ENCODE measurements at places on chromosomes 2 and 18. TPM values are rescaled to one million over a fixed set of nuclear protein-coding genes. Genes with fewer than 3 reads are reported as not detected.

DNA sequence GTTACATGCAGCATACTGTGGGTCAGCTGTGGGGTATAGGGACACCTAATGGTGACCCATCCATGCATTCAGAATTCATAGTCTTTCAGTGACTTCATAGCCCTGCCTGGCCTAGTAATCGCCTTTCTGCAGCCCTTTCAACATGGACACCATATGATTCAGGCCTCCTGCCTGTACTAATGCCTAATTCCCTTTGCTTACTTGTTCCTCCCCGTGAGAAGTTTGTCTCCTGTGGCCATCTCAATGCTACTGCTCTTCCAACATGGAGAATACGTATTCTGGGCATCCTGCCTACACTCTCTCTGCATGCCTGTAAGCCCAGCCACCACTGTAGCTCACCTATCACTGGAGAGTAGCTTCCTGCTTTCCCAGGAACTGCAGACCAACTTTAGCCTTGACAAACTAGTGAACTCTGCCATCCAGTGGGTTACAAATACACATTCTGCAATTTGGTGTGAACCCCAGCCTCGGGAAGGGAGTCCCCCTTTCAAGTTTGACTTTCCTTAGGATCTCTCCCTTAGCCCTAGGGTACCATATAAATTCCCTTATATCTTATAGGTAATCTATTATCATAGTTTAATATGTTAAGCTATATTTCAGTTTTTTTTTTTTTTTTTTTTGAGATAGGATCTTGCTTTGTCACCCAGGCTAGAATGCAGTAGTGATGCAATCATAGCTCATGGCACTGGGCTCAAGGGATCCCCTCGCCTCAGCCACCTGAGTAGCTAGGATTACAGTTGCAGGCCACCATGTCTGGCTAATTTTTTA lies 22.3 kb downstream of the M1AP start:
- no peaks in the 10 kb centered on the region for H3K36me3 ChIP-seq
- no peak overlapping the region for H3K4me3 ChIP-seq
- no peaks in the 10 kb centered on the region for H3K4me1 ChIP-seq
- no peak overlapping the region for H3K27ac ChIP-seq
- no peak for DNase-seq

DNA sequence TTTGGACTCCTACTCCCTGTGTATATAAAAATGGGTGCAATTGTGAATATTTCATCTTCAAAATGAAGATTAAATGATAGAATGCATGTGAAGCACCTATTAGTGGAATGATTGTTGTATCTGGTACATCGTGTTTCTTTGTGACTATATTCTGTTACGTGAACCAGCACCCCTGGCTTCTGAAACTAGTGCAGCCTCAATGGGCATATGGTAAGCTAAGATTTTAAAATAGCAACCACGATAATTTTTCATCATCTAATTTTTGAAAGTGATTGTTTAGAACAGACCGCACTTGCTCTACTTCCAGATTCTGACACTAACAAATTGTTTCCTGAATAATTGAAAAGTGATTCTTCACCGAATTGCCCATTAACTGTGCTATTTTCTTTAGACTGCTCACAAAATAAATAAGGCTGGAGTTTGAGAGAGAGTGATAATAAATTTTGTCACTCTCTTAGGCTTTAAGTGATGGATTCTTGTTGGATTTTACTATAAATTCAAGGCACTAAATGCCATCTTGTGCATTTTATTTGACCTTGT lies 806.1 kb upstream of the LRATD1 start:
- H3K4me3 ChIP-seq, result no peak overlapping the region
- no peaks in the 10 kb centered on the region for H3K4me1 ChIP-seq
- no peak for DNase-seq
- H3K27ac ChIP-seq, result no peak overlapping the region

DNA sequence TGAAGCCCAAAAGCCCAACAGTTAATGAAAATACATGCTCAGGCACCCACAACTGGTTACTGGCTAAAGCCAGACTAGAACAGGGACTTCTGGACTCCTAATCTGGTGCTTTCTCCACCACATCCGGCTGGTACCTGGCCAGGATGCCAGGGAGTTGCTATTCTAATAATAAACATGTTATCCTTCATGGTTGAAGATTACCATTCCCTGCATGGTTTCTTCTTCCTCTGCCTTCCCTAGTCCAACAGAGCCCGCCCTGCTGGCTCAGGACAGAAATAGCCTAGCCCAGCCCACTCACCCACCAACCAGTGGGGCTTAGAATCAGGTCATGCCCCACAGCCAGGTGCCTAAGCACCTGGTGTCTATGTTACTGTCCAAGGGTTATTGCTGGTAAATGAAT lies 184.2 kb downstream of the TMEM247 start:
- no peak for DNase-seq
- no peak overlapping the region for H3K27ac ChIP-seq
- H3K4me1 ChIP-seq, result no peaks in the 10 kb centered on the region
- no peaks in the 10 kb centered on the region for H3K36me3 ChIP-seq

DNA sequence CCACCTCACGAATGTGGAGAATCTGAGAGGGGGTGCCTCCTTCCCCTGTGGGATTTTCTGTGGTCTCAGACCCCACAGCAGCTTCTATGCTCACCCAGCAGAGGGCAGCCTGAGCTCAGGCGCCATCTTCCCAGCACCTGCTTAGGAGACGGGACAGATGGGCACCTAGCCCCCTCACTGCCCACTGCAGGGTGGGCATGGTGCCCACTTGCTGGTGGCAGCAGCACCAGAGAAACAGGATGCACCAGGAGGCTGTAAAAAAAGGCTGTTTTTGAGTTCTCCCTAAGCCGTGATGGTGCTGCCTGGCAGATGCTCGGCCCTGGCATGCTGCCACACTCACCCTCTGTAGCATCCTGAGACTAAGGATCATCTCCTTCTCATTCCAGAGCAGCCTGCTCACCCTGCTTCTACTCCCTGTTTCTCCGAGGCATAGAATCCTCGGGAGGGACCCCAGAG lies 19.1 kb upstream of the SLC20A1 start:
- peaks cover 5% of the 10 kb centered on the region for H3K4me1 ChIP-seq
- H3K27me3 ChIP-seq, result no peaks in the 10 kb centered on the region
- DNase-seq, result peak; percentile 62
- H3K27ac ChIP-seq, result no peak overlapping the region

DNA sequence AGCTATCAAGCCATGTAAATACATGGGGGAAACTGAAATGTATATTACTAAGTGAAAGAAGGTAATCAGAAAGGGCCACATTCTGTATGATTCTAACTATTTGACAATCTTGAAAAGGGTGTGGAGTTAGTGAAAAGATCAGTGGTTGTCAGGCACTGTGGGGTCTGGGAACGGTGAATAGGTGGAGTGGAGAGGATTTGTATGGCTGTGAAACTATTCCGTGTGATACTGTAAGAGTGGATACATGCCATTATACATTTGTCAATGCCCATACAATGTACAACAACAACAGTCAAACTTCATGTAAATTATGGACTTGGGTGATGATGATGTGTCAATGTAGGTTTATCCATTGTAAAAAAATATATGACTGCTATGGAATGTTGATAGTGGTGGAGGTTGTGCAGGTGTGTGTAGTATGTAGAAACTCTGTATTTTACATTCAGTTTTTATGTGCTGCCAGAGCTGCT lies 1116.2 kb downstream of the SUCLG1 start:
- no peak for DNase-seq
- H3K27ac ChIP-seq, result no peak overlapping the region
- no peaks in the 10 kb centered on the region for H3K27me3 ChIP-seq
- H3K4me3 ChIP-seq, result no peak overlapping the region
- peaks cover 6% of the 10 kb centered on the region for H3K36me3 ChIP-seq

- H3K4me3 ChIP-seq, result no peak overlapping the region
- H3K36me3 ChIP-seq, result peaks cover 19% of the 10 kb centered on the region
- no peak overlapping the region for H3K27ac ChIP-seq
- no peaks in the 10 kb centered on the region for H3K27me3 ChIP-seq
- DNase-seq, result no peak
These were observed 38.7 kb downstream of the RALBP1 start for GRCh38 chr18:9513971-9514512.

DNA sequence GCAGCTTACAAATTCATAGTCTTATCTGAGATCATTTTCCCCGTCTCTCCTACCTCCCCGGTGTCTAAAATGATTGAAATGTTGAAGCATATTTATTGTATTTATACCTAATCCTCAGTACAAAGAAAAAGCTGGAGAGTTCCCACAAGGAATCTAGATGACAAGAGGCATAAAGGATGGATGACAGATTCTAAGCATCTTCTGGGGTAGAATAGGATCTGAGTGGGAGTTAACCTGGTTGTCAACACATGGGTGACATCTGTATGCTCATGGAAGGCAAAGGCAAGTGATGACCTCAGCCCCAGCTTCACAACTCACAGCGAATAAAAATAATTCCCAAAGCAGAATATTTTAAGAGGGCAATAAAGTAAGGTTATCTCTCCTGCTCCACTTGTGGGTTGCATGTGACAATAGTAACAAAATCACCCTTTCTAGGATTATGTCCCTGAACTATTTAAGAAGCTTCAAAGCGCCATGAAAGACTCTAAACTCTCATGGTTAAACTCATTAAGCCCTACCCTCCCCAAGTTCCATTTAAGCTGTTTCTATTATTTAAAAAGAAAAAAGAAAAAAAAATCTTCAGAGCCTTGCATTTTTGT lies 32.2 kb downstream of the SGPP2 start:
- H3K27me3 ChIP-seq, result no peaks in the 10 kb centered on the region
- H3K4me1 ChIP-seq, result peaks cover 3% of the 10 kb centered on the region
- DNase-seq, result no peak
- H3K36me3 ChIP-seq, result peaks cover 5% of the 10 kb centered on the region
- H3K4me3 ChIP-seq, result no peak overlapping the region

DNA sequence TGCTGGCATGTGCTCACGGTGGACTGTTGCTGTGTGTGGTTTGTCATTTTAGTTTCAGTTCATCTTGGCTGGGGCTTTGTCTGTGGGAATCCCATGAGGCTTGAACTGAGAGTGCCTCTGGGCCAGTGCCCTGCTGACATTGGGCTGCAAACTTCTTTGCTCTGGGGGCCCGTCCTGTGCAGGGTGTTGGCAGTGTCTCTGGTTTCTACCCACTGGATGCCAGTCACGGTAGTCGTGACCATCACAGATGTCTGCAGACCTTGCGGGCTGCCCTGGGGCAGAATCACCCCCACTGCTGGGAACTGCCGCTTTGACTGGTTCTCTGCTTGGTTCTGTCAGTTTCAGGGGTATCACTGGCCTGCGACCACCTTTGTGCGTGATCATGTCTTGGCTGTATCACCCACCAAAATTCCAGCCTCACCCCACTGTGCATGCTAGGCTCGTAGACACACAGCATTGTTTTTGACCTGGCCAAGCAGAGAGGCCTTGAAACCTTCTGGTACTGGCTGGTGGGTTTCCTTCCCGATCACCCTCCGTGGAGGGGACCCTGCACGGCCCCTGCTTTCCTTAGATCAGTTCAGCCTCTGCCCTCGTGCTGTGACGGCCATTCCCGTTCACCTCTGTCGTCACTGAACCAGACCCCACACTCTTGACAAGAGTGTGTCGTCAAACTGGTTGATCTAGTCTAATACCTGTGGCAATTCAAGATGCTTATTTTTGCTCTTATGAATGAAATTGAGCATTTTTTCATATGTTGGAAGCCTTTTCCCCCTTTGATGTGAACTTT lies 57.6 kb downstream of the KCNG2 start:
- no peaks in the 10 kb centered on the region for H3K27me3 ChIP-seq
- H3K27ac ChIP-seq, result no peak overlapping the region
- H3K36me3 ChIP-seq, result no peaks in the 10 kb centered on the region
- DNase-seq, result no peak

Gene CPS1
- 12.4 TPM for total RNA-seq

Gene UGT1A10
- total RNA-seq, result not detected

DNA sequence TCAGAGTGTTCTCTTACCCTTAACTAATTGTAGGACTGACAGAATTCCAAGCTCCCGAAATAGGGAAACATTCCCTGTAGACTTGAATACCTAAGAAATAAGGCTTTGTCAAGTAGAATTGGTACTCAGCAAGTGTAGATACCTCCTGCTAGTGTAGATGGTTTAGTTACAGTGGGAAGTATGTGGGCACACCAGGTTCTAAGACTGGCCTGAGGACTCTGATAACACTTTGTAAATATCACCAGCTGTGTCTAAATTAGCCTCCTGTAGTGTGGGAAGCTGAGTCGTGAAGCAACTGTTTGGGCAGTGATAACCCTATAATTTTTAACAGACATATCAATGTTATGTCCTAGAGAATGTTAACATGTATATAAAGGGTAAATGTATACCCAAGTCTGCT lies 304.5 kb downstream of the SLC8A1 start:
- H3K27ac ChIP-seq, result no peak overlapping the region
- H3K4me1 ChIP-seq, result peaks cover 3% of the 10 kb centered on the region
- peaks cover 2% of the 10 kb centered on the region for H3K36me3 ChIP-seq
- no peaks in the 10 kb centered on the region for H3K27me3 ChIP-seq

Gene PER2
- 12.9 TPM for total RNA-seq

DNA sequence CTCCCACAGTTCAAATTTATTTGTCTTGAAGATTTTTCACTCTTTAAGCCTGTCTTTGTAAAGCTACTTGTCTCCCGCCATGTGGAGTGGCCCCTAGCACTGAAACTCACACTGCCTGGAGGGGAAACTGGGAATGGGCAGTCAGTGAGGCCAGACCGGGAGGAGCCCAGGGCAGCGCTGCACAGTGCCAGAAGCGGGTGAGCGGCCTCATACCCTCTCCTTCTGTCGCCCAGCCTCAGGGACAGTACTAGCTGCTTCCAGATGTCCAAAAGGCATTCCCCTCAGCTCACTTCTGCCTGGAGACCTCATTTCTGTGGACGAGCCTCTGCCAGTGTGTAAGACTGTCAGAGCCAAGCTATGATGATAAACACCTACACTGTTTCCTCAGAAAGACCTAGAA lies 79.9 kb downstream of the SEPTIN10 start:
- DNase-seq, result peak; percentile 22
- H3K4me3 ChIP-seq, result no peak overlapping the region
- H3K4me1 ChIP-seq, result no peaks in the 10 kb centered on the region
- no peaks in the 10 kb centered on the region for H3K27me3 ChIP-seq
- peaks cover 12% of the 10 kb centered on the region for H3K36me3 ChIP-seq

- peak; percentile 50 for DNase-seq
- no peaks in the 10 kb centered on the region for H3K4me1 ChIP-seq
- no peak overlapping the region for H3K4me3 ChIP-seq
- no peaks in the 10 kb centered on the region for H3K27me3 ChIP-seq
These were observed 13.3 kb downstream of the CNOT11 start for GRCh38 chr2:101265893-101266499.

GRCh38 chr2:19036091-19036490 lies 322.3 kb downstream of the OSR1 start:
- H3K36me3 ChIP-seq, result no peaks in the 10 kb centered on the region
- DNase-seq, result no peak
- no peak overlapping the region for H3K27ac ChIP-seq
- no peaks in the 10 kb centered on the region for H3K27me3 ChIP-seq
- no peak overlapping the region for H3K4me3 ChIP-seq

DNA sequence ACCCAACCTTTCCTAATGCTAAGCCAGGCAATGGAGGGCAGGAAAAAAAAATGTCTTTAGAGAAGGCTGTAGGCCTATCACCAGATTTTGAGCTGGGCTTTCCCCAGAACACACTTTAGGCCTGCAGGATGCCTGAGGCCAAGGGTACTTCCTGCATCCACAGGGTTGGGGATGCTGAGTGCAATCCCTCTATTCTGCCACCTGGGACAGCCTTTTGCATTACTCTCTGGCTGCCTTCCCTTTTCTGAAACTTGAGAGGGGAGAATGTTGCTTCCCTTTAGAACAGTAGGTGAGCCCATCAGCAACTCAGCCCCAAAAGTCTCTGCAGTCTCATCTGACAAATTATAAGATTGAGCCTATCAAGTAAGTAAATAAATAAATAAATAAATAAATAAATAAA lies 195.2 kb downstream of the SLC8A1 start:
- H3K27ac ChIP-seq, result no peak overlapping the region
- H3K4me1 ChIP-seq, result no peaks in the 10 kb centered on the region
- no peaks in the 10 kb centered on the region for H3K36me3 ChIP-seq
- no peak overlapping the region for H3K4me3 ChIP-seq

Gene SLC4A5
- total RNA-seq, result 0.50 TPM

Measured in H9 (cell line).